ENCODE measurements at places on chromosomes 7 and 10.

GRCh38 chr10:73207883-73208282 lies 39.2 kb downstream of the DNAJC9 start:
- ATAC-seq: peak; percentile 63

DNA sequence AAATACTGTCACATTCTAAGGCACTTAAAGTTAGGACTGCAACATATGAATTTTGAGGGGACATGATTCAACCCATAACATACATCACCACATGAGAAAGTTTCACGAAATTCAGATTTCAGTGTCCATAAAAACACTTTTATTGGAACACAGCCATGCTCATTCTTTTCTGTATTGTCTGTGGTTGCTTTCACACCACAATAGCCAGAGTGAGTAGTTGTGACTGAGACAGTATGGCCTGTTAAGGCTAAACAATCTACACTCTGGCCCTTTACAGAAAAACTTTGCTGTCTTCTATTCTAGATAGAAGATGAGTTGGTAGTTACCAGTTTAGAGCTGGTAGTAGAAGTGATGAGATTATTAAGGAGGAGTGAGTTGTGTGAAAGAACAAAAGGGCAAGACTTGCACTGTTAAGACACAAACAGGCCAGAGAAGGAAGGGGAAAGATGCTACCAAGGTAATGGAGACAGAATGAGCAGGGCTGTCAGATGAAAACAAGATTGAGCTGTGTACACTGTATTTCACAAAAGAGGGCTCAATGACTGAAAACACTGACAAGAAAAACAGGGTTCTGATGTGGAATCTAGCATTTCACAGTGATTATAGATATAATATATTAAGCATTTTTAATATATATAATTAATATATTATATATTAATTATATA lies 108.6 kb downstream of the PPP1R3A start:
- no peak for ATAC-seq

GRCh38 chr7:116215551-116215950 lies 5.2 kb downstream of the TES start:
- ATAC-seq: no peak

DNA sequence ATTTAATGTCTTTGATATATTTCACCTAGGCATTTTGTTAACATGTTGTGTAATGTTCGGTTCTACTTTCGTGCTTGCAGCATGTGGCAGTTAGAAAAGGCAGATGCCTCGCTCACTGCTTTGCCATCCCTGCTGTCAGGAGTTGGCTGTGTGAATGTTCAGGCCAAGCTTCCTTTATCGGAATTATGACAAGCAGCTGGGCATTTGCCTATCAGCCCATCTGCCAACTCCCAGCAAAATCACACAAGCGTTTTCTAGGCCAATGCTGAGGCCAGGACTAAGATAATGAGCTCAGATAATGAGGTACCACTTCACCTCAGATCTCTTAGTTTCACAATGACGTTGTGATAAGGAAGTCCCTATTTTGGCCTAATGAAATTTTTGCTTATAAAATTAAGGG lies 212.7 kb upstream of the FAM3C start:
- no peak for ATAC-seq

- peak; percentile 81 for ATAC-seq
Observed at GRCh38 chr10:3525832-3526449, 259.1 kb downstream of the KLF6 start.

DNA sequence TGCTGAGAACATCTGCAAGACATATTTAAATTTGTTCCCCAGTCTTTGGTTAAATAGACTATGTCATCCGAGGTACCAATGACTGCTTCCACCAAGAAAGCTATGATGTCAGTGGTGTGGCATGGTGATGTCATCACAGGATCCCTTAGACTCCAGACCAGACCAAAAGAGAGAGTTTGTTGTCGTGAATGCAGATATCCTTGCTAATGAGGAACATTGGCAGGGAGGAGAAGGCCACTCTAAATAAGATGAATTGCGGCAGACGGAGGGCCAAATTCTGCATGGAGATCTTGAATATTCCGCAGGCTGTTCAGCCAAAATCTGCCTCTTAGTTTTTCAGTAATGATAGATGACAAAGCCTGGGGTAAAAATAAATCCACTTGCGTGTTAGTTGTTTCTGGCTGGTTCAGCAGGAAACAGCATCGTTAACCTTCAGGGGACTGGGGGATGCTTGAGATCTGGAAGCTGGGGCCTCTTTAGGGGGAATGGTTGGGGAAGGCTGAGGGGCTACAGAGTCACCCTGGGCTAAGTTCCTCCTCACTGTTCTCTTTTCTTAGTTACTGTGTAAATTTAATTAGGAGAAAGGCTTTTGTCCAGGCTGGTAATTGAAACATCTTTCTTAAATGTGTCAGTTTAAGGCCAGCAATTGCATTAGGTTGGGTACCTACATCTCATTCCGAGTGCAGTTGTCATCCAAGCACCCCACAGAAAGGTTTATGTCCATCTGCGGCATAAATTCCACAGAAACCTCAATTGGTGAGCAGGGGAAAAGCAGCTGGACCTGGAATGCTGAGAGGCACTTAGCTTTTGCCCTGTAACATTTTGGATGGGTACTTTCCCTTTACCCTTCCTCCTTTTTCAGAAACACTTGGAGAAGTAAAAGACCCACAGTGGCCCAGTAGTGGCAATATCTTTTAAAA lies 11.6 kb upstream of the CAMK1D start:
- no peak for ATAC-seq

- peak; percentile 60 for ATAC-seq
Observed at GRCh38 chr10:45373576-45374349, at the start of gene ALOX5. Gene ALOX5 (plus strand): TSS chr10:45374216. CDS start chr10:45374280, 64 bp downstream.

- no peak for ATAC-seq
Observed at GRCh38 chr10:1653321-1653720, 84.0 kb downstream of the ADARB2 start.

DNA sequence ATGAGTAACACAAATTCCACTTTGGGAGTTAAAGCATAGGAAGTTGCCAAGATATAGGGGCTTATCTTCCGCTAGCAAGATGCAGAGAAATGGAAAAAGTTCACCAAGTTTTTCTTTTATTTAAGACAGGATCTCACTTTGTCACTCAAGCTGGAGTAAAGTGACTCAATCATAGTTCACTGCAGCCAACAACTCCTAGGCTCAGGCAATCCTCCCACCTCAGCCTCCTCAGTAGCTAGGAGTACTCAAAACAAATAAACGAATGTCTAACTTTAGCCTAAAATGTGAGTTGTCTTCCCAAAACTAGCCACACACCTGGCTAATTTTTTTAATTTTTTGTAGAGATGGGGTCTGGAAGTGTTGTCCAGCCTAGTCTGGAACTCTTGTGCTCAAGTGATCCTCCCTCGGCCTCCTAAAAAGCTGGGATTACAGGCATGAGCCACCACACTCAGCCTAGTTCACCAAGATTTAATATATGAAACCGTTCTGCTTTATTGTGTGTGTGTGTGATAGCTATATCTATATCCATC lies 9.9 kb downstream of the VIM start:
- ATAC-seq: no peak

GRCh38 chr7:77531038-77531437 lies 6.1 kb upstream of the PTPN12 start:
- ATAC-seq: no peak

- ATAC-seq: no peak
Observed at GRCh38 chr10:126508535-126509040, 120.3 kb upstream of the ADAM12 start.

DNA sequence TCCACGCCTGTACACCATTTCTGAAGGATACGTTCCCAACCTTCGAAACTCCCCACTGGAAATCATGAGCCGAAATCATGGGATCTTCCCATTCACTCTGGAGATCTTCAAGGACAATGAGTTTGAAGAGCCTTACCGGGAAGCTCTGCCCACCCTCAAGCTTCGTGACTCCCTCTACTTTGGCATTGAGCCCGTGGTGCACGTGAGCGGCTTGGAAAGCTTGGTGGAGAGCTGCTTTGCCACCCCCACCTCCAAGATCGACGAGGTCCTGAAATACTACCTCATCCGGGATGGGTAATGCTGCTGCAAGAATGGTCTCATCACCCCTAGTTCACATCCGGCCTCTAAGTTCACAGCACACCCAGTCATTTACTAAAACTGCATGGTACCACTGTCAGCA lies 30.3 kb downstream of the PLA2G12B start:
- ATAC-seq: no peak

DNA sequence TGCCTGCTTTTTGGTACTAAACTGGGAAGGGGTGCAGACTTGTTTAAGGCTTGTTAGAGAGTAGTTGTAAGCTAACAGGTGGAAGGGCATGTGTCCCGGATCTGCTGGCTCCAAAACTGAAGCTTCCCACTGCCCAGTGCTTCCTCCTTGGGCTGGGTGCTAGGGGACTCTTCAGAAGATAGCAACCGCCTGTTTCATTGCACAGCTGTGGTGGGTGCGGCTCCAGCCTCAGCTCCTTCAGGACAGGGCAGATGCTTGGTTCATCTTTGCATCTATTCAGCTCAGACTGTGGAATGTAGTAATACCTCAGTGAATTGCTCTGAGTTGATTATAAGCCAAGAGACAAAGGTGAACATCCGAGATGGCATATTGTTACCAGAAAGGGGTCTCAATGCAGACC lies 527.1 kb downstream of the TYW1 start:
- ATAC-seq: no peak

DNA sequence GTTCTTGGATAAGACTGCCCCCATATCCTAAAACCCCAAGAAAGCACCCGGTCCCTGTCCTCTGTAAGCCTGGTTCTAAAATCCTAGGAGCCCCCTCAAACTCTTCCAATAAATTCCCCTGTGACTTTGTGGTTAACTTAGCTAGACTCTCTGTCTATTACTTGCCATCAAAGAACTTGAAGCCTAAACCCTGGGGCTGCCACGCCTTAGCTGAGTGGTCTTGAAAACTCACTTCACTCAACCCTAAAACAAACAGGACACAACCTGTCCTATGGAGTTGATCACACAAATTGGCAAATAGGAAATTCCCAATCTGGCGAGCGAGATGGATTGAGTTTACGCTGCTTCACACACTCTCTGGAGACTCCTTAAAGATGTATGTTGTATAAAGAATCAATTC lies 191.4 kb upstream of the SVIL start:
- ATAC-seq: no peak

DNA sequence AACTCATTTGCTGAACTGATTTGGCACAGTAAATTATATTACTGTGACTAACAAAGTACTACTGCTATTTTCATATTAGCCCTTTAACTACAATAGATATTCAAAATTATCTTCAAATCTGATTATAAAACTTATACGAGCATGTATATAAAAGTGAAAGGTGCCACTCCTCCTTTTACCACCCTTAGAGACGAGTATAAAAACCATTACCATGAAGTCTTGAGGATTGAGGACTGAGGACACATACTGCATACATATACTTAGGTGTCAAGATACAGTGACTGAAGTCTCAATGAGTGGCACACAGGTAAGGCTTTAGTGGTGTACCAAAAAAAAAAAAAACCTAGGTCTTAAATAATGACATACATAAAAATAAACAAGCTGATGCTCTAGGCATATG lies 98.6 kb downstream of the DNAJC1 start:
- no peak for ATAC-seq

- ATAC-seq: no peak
Observed at GRCh38 chr7:41305001-41305400, 397.9 kb downstream of the INHBA start.

GRCh38 chr7:114949231-114949630 lies 27.3 kb downstream of the MDFIC start:
- no peak for ATAC-seq

GRCh38 chr10:60649485-60650377 lies 128.5 kb upstream of the CDK1 start:
- no peak for ATAC-seq

GRCh38 chr10:17651896-17652295 lies 7.9 kb downstream of the STAM start:
- ATAC-seq: no peak

- no peak for ATAC-seq
Observed at GRCh38 chr7:99221866-99222265, 14.0 kb upstream of the KPNA7 start.

DNA sequence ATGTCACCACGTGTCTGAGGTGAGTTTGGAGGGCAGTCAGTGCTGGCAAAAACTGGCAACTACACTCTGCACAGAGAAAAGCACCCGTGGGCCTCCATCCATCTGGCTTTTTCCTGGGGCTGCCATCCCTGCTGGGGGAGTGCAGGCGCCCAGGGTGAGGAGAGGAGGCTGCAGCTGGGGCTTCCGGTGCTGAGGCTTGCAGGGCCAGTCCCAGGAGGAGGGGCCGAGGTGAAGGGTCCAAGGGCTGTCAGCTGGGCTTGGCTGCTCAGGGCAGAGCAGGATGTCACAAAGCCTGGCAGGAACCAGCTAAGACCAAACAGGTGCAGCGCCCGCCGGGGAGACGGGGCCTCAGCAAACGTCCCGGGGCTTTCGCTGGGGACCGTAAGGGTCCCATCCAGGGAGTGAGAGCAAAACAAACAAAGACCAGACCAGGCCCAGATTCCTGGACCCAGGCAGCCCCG lies 77.2 kb downstream of the CFAP46 start:
- ATAC-seq: no peak

GRCh38 chr7:130853503-130854279 lies 119.7 kb upstream of the KLF14 start:
- ATAC-seq: no peak

DNA sequence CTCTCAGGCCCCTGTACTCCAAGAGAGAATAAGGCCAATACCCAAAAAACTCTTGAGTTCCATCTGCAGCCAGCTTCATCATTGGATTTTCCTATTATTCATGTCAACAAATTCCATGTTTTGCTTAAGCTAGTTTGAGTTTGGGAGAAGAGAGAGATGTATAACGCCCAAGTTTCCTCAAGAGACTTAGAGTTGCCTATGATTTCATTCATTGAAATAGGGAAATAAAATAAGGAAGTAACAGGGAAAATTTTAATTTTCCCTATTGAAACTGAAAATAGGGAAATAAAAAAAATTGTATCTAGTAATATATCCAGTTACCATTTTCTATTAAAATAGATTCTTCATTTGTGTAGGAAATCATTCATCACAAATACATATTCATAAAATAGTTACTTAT lies 66.5 kb upstream of the SVIL start:
- ATAC-seq: no peak

DNA sequence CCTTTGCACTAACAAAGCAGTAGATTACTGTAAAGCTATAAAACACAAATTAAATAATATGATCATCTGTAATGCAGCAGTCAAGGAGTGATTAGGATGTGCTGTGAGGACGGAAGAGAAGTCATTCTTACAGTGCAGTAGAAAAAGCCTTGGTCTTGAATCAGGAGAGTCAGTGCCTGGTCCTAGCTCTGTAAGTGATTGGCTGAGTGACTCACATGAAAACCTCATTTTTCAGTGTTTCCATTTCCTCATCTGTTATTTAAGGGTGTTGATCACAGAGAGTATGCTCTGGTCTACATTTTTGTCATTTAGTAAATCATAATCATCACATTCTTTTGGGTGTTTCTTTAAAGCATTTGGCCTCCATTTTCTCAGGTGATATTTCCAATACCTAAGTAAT lies 717.8 kb downstream of the LRMDA start:
- no peak for ATAC-seq

DNA sequence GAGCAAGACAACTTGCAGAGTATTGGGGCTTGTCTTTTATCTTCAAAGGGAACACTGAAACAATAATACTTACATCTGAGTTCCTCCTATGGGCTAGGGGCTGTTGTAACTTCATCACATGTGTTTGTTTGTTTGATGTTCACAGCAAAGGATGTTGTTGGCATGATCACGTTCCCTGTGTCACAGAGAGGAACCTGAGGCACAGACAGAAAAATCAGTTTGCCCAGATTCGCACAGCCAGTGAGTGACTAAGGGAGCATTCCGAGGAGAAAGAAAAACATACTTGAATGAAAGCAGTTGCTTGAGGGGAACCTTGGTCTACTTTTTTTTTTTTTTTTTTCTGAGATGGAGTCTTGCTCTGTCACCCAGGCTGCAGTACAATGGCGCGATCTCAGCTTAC lies 87.2 kb upstream of the PFKP start:
- ATAC-seq: no peak
